SJSA1 (cell line): ENCODE measurements at places on chromosomes 12 and 14. TPM values are rescaled to one million over a fixed set of nuclear protein-coding genes. Genes with fewer than 3 reads are reported as not detected.

- no peak overlapping the region for H3K27ac ChIP-seq
- DNase-seq, result no peak
- H3K4me3 ChIP-seq, result no peak overlapping the region
- H3K36me3 ChIP-seq, result no peaks in the 10 kb centered on the region
These were observed 94.6 kb downstream of the KCNA5 start for GRCh38 chr12:5138256-5138655.

- H3K36me3 ChIP-seq, result peaks cover 18% of the 10 kb centered on the region; the same call in 1 of the 2 replicates
- H3K27me3 ChIP-seq, result no peaks in the 10 kb centered on the region
- H3K27ac ChIP-seq, result peak within 1 kb of the TSS; percentile 83
- H3K4me3 ChIP-seq, result peak within 1 kb of the TSS; percentile 93
- peak; percentile 76 for DNase-seq
These were observed at the start of gene ITGA5 for GRCh38 chr12:54419088-54419887. TSS of gene ITGA5 (minus strand) at chr12:54419266. CDS start at chr12:54419198, 68 bp downstream.

DNA sequence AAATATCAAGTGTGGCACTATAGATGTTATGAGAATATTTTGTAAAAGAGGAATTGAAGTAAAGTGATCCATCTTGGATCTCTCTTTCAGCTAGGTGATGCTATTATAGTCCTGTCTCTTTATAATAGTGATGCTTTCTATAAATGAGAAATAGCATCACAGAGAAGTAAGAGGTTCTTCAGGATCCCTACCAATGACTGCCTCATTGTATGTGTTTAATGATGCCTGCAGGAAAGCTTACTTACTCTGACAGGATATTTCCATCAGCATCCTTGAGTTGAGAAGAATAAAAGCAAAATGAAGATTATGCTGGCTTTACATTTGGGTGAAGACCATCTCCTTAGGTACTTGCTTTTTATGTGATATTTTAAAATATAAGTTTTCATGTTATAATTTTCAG is 846.0 kb upstream of the LRFN5 start:
- no peak overlapping the region for H3K27ac ChIP-seq
- no peaks in the 10 kb centered on the region for H3K4me1 ChIP-seq
- no peak overlapping the region for H3K4me3 ChIP-seq
- H3K36me3 ChIP-seq, result no peaks in the 10 kb centered on the region
- no peak for DNase-seq
- H3K27me3 ChIP-seq, result no peaks in the 10 kb centered on the region

GRCh38 chr12:1635301-1636095 is 6.5 kb downstream of the WNT5B start:
- no peak for DNase-seq
- no peak overlapping the region for H3K27ac ChIP-seq
- peaks cover under 1% of the 10 kb centered on the region for H3K4me1 ChIP-seq
- no peaks in the 10 kb centered on the region; the same call in 1 of the 2 replicates for H3K27me3 ChIP-seq
- H3K4me3 ChIP-seq, result no peak overlapping the region

AQP2 gene
- not detected in 2 replicates for total RNA-seq

DBX2 gene
- total RNA-seq, result not detected in 2 replicates
